ENCODE measurements at places on chromosomes 3 and 15. TPM values are rescaled to one million over a fixed set of nuclear protein-coding genes. Genes with fewer than 3 reads are reported as not detected.

The FBXL22 gene
- total RNA-seq = 1.3 TPM

The GLDN gene
- total RNA-seq = not detected

The SCAANT1 gene
- not detected for total RNA-seq

The SLC51A gene
- not detected for total RNA-seq

The MAP1A gene
- total RNA-seq = 1.8 TPM

The CHRNA5 gene
- total RNA-seq = 2.6 TPM
